ENCODE measurements at places on chromosomes 12 and 14. TPM values are rescaled to one million over a fixed set of nuclear protein-coding genes. Genes with fewer than 3 reads are reported as not detected.

- DNase-seq = no peak
Measured at GRCh38 chr12:21984375-21984774, 43.1 kb upstream of the ABCC9 start.

- DNase-seq = no peak
Measured at GRCh38 chr12:3266638-3267037, 189.5 kb downstream of the TSPAN9 start.

NDRG2 gene
- 0.83 TPM for polyA plus RNA-seq

LALBA gene
- not detected for polyA plus RNA-seq

DNA sequence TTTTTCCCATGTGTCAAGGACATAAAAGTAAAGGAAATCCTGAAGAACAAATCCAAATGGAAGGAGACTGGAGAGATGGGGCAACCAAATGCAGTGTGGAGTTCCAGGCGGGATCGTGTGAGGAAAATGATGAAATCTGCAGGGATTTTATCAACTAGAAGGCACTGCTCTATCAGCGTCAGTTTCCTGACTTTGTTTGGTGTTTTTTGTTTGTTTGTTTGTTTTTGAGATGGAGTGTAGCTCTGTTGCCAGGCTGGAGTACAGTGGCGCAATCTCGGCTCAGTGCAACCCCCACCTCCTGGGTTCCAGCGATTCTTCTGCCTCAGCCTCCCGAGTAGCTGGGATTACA, 43.3 kb upstream of the GPR132 start:
- DNase-seq = no peak

SYNE3 gene
- 3.5 TPM for polyA plus RNA-seq

AHNAK2 gene
- 6.6 TPM for polyA plus RNA-seq

GRCh38 chr12:113582521-113583218, 111.0 kb upstream of the LHX5 start:
- no peak for DNase-seq

DNA sequence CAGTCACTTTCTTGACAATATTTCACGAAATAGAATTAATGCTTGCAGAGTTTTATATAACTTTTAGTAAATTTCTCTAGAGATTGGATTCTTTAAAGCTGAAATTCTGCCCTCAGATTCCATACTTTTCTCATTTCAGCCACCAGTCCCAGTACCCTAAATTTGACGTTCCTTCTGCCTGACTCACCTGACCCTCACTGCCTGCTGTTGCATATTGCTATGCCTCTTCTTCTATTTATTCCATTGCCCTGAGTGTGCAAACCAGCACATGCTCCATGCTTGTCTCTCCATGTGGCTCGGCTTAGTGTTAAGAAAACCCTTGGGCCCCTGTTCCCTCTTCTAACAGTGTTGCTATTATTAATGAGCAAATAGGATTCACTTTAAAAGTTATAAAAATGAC, 533.3 kb downstream of the LRFN5 start:
- no peak for DNase-seq

- no peak for DNase-seq
Measured at GRCh38 chr12:113211160-113211559, 10.1 kb upstream of the TPCN1 start.

DNA sequence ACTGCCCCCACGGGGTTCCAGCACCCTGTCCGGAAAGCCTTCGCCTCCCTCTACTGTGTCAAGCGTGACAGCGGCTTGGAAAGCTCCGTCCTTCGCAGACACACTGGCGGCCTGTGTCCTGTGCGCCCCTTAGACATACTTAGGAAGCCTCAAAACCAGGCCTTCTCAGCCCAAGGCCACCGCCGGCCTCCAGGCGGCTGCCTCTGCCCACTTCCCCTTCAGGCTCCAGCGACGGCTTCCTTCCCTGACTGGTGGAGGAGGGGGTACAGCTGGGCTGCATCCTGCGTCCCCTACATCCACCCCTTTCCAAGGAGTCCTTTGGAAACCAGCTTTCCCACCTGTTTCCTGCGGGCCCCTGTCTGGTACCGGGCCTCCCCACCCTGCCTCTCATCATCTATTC, 2.5 kb upstream of the CACNA2D4 start:
- DNase-seq = no peak

- DNase-seq = no peak
Measured at GRCh38 chr14:87691042-87691881, 301.7 kb downstream of the GALC start.

TROAP gene
- polyA plus RNA-seq = 24.8 TPM

- DNase-seq = no peak
Measured at GRCh38 chr12:15477761-15478160, 155.5 kb downstream of the PTPRO start.

- DNase-seq = peak; percentile 47
Measured at GRCh38 chr12:85182699-85183098, 97.3 kb upstream of the ALX1 start.

GRCh38 chr12:92973614-92974013, 44.5 kb upstream of the EEA1 start:
- no peak for DNase-seq

DNA sequence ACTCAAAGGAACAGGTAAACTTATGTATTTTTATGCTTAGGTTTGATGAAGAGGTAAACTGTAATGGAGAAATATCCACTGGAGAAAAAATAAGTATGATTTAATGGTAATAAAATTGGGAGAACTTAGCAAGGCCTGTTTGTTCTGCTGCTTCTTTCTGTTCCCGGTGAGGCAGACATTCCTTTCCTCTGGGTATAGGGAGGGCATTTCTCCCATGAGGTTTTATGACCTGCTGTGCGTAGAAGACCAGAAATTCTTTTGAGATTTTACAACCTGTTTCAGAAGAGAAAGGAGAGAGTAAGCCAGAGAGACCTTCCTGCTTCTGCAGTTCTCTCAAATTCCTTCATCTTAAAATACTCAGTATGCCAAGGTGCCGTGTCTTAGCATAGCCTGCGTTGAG, 139.4 kb upstream of the RMST start:
- no peak for DNase-seq

TAS2R31 gene
- 0.29 TPM for polyA plus RNA-seq

DNA sequence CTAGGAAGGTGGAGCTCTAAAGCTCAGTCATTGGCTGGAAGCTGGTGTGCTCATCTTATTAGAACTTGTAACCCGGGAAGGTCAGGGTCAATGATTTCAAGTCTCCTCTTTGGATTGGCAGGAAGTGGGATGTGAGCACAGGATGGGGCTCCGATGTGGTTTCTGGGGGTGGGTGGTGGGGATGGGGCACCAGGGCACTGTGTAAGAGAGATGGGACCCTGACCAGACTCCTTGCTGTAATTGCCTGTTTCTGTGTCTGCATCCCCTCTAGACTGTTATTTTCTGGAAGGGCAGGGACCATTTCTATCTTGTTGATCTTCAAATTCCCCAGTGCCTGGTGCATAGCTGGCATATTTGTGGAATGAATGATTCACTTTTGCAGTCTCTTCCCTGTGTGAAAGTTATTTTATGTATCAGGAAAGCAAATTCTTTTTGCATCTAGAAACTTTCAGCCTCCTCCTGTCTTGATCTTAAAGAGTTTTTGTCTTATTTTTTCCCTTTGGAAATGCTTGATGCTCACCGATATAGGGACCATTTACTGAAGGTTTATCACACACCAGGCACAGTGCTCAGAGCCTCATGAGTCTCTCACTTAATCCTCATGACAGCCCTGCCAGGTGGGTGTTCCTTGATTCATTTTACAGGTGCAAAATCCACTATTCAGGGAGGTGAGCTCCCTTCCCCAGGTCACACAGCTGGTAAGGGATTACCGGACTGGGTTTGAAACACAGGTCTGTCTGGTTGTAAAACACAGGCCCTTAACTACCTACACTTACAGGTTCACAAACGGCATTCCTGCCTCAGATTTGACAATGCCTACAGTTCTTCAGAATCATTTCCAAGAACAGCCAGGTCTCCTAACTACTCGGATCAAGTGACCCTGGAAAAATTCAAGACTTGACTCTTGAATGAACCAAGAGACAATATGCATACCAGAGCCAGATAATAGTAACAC, 86.9 kb upstream of the IGF1 start:
- peak; percentile 87 for DNase-seq

- no peak for DNase-seq
Measured at GRCh38 chr14:50839048-50839447, 8.1 kb upstream of the NIN start.

DNA sequence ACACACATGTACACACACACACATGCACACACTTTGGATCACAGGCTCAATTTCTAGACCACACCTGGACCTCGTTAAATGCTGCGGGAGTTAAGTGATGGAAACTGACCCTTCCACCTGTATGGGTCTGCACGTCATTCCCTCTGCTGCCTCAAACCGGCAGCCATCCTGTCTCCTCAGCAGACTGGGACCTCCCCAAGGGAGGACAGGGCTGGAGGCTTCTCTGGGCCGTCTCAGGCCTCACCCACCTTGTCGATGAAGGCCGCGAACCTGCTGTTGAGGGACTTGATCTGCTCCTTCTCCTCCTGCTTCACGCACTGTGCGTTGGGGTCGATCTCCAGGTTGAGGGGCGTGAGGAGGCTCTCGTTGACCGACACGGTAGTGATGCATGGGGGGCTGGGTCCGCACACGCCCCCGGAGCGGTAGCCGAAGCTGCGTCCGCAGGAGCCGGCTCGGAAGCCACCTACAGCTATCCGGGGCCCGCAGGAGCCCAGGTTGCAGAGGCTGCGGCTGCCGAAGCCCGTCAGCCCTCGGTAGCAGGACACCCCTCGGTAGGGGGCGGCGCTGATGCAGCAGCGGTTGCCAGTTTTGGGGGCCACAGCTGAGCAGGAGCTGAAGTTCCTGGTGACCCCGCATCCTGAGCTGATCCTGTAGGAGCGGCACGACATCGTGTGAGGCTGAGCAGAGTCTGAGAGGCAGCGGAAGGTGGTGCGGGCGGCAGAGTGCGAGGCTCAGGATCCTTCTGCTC, at the start of gene KRT85:
Gene KRT85 (minus strand): TSS at position 744 of the 748 bp plus-strand sequence. CDS start 76 bp downstream, at position 668.
- no peak for DNase-seq

- no peak for DNase-seq
Measured at GRCh38 chr12:67638694-67639093, 9.9 kb upstream of the DYRK2 start.

DNA sequence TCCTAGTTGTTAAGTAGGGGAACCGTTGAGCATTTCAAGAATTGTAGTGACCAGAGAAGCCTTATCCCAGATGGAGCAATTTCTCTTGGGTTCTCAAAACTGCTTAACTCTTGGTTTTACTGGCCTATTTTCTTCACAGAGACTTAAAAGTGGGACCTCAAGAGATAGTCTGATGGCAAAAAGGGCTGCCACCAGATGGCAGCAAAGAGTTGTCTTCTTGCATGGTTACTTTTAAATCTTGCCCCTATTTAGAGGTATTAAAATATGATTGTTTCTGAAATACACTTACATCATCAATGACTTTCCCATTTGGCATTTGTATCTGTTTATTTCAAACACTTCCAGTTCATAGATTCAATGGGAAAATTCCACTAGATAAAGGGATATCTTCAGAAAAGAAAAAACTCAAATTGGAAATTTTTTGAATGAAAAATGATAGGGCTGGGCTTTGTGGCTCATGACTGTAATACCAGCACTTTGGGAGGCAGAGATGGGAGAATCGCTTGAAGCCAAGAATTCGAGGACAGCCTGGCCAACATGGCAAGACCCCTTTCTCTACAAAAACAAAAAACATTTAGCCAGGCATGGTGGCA, 69.9 kb upstream of the CNTN1 start:
- DNase-seq = no peak

TPPP2 gene
- not detected for polyA plus RNA-seq

- no peak for DNase-seq
Measured at GRCh38 chr14:105325303-105325702, 10.8 kb downstream of the PACS2 start.

DNA sequence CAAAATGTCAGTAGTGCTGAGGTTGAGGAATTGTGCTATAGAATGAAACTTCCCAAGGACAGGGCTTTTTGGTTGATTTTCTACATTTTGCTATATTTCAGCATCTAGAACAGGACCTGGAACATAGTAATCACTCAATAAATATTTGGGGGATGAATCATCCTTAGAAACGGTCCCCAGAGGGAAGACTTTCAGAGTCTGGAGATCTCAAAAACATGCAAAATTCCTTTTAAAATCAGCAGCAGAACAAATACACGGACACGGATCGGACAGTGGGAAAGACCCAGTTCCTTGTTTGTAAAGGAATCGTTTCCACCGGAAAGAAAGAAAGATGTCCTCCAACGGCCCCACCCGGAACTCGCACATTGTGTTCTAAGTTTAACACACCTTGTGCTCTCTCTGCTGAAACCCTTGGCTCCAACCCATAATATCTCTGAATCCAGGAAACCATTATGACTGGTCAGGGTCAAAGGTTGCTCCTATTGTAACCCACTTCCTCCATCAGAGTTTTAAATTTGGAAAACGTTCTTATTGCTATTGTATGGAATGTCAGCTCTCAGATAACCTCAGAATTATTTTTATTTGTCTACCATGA, 617.2 kb downstream of the MED13L start:
- DNase-seq = peak; percentile 59

DNA sequence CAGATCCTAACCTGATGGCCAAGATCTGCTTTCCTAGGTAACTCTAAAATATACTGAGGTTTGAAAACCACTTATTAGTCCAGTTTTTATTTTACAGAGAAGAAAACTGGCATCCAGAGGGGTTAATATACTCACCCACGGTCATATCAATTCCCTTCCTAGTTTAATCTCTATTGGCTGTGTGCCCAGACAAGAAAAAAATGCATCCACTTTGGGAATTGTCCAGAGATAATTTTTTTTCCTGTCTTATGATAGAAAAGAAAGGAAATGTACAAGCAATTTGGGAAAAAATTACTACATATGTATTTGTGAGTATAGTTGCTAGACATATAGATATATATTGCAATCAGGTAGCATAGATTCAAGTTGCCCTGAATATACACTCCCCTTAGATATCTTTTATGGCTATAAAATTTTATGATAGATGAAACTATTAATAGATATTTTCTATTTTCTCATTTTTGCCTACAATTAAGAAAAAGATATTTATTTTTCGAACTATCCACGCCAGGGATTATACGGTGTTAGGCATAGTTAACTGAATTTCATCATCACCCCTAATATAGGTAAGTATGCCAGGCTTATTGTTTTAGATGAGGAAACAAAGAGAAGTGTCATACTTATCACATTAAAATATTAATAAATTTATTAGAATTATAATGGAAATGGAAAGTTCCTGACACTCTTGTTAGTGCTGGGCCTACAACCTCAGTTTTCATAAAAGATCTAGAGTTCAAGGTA, 100.5 kb upstream of the SLC38A2 start:
- DNase-seq = no peak

DNA sequence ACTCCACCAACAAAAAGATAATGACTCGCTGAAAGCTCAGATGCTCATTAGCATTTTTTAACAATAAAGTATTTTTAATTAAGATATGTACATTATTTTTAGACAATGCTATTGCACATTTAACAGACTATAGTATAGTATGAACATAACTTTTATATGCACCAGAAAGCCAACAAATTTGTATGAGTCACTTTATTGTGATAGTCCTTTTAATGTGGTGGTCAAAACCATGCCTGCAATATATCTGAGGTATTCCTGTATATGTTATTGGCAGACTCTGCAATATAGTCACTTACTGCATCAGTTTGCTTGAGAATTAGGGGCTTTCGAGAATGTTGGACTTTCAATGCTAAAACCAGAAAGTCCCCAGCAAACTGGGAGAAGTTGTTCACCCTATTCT, 51.7 kb upstream of the CCDC196 start:
- DNase-seq = no peak

- no peak for DNase-seq
Measured at GRCh38 chr12:76124456-76124855, 40.0 kb upstream of the NAP1L1 start.
